BJ (cell line): ENCODE measurements at places on chromosomes 1 and 21. TPM values are rescaled to one million over a fixed set of nuclear protein-coding genes. Genes with fewer than 3 reads are reported as not detected.

Gene GALE
- polyA plus RNA-seq, result 23.8 and 36.1 TPM in 2 replicates

Gene FMO1
- polyA plus RNA-seq, result 0.91 and 2.0 TPM in 2 replicates

Gene MTR
- polyA plus RNA-seq, result 5.3 and 10.5 TPM in 2 replicates

Gene SLAMF1
- not detected in 2 replicates for polyA plus RNA-seq

Gene TCHH
- not detected in 2 replicates for polyA plus RNA-seq

Gene LCK
- 0.05 and 0.11 TPM in 2 replicates for polyA plus RNA-seq

Gene TIE1
- 0.05 TPM in 1 of 2 replicates, not detected in the other for polyA plus RNA-seq

Gene PSMG1
- 21.9 and 56.4 TPM in 2 replicates for polyA plus RNA-seq

Gene NPHP4
- 1.8 and 4.3 TPM in 2 replicates for polyA plus RNA-seq

Gene GREM2
- 3.9 and 5.6 TPM in 2 replicates for polyA plus RNA-seq

Gene LCE1C
- not detected in 2 replicates for polyA plus RNA-seq

Gene KRTAP12-2
- polyA plus RNA-seq, result not detected in 2 replicates

Gene KCNT2
- 0.66 and 1.4 TPM in 2 replicates for polyA plus RNA-seq

Gene FNDC5
- 1.1 and 1.2 TPM in 2 replicates for polyA plus RNA-seq

Gene DNAJC28
- 0.38 and 0.91 TPM in 2 replicates for polyA plus RNA-seq
